NCI-H1417 treated with DMSO at 0.1 percent for 48 hours (cell line): ENCODE measurements at places on chromosomes 5 and 9.

DNA sequence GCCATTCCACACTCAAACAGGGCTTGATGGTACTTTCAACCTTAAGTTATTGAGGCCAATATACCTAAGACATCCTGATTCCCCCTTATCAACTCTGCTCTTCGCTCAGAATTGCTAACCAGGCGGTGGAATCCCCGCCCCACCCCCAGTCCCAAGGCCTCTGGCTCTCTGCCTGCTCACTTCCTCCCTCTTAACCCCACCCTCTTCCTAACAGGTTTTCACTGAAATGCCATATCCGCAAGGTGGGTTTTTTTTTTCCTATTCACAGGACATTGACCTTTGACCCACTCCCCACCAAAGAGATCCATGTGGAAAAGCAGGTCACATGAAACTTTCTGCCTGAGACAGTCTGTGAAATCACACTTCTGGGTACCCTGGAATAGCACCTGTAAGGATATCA lies 66.6 kb upstream of the IFNK start:
- no peak for DNase-seq

- DNase-seq, result no peak
Observed at GRCh38 chr5:53023969-53024368, 34.8 kb downstream of the ITGA2 start.

GRCh38 chr5:72355706-72356299 lies 35.6 kb downstream of the PTCD2 start:
- no peak for DNase-seq

- DNase-seq, result no peak
Observed at GRCh38 chr9:79688363-79688762, 116.6 kb downstream of the TLE4 start.

- no peak for DNase-seq
Observed at GRCh38 chr9:366620-367019, 152.0 kb downstream of the DOCK8 start.

DNA sequence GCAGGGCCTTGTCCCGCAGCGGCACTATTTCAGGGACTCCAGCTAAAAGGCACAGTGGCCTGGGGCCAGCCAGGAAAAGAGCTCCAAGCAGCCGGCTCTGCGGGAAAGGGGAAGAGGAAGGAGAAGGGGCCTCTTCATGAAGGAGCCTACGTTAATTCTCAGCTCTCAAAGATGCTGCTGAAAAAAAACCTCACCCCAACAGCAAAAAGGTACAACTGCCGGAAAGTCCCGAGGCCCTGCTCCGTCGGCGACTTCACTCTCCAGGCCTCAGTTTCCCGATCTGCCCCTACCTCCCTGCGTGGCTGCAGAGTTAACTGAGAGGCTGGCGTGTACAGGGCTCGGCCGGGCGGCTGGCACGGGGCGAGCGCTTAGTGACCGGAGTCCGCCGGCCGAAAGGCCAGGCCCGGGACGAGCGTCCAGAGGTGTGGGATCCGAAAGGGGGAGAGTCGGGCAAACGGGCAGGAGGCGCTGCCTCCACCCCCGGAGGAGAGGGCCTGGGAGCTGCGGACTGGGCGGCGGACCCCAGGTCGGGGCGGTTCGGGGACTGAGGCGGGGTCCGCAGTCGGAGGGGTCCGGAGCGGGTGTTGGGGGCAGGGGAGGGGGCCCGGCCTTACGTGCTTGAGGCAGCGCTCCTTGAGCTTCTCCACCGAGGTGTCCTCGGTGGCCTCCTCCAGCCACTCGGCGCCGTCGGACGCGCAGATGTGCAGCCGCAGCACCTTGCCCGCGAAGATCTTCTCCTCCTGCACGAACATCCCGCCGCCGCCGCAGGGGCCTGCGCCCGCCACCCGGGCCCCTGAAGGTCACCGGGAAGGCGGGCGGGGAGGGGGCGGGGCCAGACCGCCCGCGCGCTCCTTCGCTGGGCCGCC lies 529 bp downstream of the UBAC1 start:
- DNase-seq, result no peak

DNA sequence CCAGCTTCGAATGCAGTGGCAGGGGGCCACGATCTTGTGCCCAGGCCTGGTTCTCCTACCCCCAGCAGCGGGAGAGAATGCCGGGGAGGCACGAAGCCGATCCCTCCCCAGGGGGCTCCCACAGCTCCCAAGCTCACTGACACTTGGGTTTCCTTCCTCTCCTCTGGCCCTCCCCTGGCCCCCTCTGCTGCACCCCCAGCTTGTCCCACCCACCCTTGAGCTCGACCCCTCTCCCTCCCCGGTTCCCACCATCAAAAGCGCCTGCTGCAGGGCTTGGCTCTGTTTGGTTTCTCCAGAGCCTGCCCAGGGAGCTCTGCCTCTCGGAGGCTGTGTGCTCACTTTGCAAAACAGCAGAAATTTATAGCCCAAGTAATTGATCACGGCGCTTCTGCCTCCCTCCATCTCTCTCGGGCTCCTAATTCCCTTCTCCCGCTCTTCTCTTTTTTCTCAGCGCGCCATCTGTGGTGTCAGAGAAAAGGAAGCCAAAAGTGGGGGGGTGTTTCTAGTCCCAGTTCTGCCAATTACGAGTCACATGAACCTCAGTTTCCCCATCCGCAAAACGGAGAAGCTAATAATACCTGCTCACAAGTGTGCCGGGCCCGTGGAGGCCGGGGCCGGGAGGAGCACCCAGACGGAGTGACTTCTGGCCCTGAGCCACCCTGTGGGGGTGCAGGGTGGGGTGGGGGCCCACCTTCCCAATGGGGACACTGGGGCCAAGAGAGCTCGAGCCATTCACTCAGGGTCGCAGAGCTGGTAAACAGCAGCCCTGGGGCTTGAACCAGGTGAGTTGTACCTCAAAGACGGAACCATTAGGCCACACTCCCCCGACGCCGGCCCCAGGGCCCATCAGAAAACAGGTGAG lies 141.2 kb upstream of the IER5L start:
- no peak for DNase-seq

DNA sequence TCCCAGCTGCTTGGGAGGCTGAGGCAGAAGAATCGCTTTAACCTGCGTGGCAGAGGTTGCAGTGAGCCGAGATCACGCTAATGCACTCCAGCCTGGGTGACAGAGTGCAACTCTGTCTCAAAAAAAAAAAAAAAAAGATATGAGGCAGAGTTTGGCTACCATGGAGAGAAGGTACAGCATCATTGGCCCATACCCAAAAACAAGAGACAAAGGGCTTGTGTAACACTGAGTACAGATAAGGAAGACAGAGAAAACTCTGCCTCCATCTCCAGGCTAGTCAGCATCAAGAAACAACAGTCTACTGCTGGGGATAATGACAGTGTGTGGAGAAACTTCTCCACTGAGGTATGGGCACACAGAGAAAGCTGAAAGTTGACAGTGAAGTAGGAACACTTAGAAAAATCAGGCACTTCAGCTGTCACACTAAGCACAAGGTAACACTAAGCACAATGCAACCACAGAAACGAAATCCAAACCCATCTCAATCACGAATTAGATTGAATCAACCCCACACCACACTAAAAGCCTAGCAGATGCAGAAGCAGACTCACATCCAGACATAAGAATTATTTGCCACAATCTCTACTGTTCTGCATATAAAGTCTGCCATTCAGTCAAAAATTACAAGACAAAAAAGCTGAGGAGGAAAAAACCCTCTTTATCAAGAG lies 10.5 kb downstream of the PJA2 start:
- DNase-seq, result no peak

- no peak for DNase-seq
Observed at GRCh38 chr5:65880496-65881072, 45.8 kb upstream of the ERBIN start.

DNA sequence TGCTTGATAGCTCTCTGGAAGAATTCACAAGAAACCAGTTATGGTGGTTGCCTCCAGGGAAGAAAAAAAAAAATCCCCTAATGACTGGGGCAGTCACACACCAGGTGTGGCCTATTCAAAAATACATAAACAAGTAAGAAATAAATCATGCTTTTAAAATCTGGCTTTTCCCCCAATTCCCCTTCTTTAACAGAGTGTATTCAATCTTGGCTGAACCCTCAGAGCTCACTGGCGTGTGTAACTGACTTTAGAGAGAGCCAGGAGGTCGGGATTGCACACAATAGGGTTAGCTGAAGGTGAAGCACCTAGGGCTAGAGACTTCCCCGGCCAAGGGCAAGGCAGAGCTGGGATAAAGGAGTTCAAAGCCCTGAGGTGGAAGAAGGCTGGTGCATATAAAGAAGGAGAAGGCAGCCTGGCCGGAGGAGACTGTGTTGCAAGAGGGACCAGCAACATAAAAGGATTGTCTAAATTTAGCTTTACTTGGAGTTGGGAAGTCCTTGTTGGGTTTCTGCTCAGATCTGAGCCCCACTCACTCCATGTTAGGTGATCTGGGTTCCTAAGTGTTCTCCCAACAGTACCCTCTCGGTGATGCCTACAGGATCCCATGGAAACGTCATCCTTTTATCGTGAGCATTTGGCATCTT lies 19.7 kb downstream of the FNBP1 start:
- no peak for DNase-seq

GRCh38 chr5:159844267-159845121 lies 71.8 kb upstream of the ADRA1B start:
- no peak for DNase-seq

- no peak for DNase-seq
Observed at GRCh38 chr9:97907046-97907445, 15.3 kb downstream of the TRMO start.

DNA sequence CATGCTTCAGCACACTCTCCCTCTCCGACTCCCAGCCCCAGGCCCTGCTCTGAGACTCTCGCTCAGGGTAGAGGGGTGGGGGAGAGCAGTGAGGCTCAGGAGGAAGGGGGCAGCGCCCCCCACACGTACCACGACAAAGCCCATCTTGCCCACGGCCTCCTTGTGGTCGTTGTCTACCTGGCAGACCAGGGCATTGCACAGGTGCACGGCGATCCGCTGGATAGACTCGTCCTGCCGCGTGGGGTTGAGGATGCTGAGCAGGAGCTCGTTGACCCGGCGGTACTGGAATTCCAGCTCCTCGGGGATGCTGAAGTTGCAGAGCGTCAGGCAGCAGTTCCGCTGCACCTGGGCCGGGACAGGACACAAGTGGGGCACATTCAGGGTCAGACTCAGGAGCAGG lies 18.5 kb upstream of the ZDHHC12 start:
- no peak for DNase-seq

DNA sequence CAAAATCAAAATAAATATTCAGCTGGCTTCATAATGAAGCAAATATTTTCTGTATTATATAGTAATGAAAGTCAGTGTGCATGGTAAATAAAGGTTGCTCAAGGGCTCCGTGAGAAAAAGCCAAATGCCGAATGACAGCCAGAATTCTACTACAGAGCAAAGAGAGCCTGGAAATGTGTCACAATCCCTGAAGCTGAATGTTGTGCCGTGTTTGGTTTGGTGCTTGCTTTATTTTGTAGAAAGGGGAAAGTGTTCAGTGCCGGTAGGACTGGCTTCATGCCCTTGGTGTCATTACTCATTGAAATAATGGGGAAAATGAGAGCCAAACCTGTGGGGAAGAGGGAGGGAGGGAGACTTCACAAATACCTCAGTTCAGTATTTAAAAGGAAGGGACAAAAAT lies 26.8 kb upstream of the ADAMTSL1 start:
- DNase-seq, result no peak

DNA sequence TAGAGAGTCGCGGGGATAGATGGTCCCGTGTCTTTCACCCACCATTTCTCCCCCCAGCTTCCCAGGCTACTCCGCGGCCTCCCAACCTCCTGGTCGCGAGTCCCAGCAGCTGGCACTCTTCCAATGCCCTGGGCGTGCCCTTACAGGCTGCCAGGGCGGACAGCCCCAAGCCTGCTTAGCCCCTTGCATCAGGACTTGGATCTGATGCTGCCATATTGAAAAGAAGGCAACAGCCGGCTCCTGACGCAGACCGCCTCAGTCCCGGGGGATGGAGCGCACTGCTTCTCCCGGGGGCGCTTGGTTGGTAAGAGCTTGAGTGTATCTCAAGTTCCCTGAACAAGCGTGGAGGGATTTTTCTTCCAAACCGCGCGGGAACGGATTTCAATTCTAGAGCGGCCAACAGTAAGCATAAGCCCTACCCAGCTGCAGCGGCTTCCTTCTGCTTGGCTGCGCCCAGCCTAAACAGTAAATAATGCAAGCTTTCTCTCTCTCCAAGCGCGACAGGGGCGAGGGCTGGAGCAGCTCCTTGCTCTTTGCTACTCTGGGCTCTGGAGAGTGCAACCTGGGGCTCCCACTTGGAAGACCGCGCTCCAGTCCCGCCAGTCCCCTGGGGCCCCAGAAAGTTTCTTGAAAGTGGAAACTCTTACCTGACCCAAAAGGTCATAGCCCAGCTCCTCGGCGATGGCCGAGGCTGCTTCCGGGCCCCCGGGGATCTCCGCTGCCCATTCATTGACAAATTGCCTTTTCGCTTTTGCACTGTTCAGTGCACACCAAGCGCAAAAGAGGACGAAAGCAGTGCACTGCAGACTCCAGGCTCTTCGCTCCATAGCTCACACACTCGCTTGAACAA lies 607 bp downstream of the PCSK1 start:
- no peak for DNase-seq

- DNase-seq, result no peak
Observed at GRCh38 chr5:60993875-60994571, 49.0 kb downstream of the NDUFAF2 start.

DNA sequence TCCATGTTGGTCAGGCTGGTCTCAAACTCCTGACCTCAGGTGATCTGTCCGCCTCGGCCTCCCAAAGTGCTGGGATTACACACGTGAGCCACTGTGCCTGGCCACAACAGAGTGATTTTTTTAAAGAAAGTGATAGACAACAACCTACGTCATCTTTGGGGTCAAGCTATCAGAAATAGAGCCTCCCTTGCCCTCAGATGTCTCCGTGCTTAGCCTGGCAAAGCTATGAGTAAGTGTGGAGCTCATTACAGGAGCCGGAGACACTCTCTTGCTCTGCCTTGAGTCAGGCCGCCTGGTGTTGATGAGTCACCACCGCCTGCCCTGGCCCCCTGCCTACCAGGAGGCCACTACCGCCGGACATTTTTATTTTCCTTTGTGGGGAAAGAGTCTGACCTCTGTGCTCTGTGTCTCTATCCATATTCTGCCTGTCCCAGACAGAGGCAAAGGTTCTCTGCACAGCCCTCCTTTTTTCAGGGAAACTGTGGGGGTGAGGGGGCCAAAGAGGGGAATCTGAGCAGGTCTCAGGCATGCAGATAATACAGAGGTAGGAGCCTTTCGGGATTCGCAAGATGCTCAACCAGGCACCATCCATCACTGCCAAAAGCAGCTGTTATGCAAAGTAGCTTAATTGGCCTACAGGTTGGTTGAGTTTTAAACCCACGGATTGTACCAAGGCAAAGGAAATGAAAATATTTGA lies 123.7 kb upstream of the CPEB4 start:
- DNase-seq, result no peak

DNA sequence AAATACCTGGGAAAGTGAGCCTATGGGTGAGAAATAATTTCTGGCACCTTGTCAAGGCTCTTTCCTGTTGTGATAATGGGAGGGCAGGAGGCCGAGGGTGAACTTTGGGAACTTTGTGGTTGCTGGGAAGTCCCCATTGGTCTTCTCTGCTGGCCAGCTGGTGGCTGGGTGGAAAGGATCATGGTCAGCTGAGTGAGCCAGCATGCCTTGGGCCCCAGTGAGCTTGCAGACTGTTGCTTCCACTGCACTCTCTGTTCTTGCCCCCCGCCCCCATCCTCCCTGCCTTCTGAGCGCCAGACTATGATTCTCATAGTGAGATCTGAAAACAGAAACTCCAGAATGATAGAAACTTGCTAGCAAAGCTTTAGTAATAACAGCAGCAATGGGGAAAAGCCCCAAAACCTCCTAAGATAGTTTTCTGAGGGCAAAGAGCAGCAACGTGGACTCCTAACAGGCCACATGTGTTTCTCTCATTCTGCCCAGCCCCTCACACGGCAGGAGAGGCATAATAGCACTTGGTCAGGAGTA lies 139.2 kb upstream of the SMARCA2 start:
- DNase-seq, result no peak
